ENCODE measurements at places on chromosomes 3 and 15.

DNA sequence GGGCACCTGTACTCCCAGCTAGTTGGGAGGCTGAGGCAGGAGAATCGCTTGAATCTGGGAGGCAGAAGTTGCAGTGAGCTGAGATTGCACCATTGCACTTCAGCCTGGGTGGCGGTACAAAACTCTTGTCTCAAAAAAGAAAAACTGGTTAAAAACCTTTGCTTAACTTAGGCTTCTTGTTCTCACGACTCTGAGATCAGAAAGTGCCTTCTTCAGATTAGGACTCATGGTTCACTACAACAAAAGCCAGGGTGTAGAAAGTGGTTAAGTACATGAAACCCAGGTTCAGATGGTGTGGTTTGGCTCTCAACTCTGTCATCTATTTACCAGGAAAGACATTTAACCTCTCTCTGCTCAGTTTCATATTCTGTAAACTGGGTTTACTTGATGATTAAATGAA lies 168.4 kb downstream of the TUSC7 start:
- no peak for DNase-seq

DNA sequence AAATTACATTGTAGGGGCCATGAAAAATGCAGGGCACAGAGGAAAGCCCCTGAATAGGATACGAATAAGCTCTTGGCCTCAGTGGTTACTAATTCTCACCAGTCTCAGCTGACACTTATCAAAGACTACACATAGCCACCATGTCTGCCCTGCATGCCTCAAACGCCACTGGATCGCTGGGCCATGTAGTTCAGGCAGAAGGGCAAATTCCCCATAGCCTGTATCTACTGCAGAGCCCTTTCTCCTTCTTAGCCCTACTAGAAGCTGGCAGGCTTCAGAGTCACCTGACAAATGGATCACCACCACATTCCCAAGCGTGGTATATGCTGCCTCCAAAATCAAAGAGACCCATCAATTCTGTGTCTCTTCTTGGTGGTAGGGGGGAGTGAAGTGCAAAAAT lies 177.4 kb downstream of the MINAR1 start:
- no peak for DNase-seq

GRCh38 chr3:170079536-170080165 lies 41.9 kb downstream of the GPR160 start:
- DNase-seq = no peak

GRCh38 chr3:196323691-196324090 lies 5.7 kb upstream of the DYNLT2B start:
- DNase-seq = peak; percentile 28

DNA sequence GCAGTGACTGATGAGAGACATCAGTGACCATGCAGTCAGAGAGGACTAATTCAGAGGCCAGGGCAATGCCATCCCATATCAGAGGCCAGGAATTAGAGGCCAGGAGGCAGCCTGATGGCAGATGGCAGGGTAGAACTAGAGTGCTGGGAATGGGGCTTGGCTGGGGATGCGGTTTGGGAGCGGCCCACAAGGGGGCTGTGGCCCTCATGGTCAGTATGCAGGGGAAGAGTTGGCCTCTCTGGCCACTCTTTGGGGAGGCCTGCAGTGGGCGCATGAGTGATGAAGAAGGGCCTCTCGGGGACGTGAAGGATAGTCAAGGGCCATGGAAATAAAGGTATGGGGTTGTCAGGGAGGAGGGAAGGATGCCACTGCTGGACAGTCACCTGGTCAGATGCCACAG lies 101.7 kb downstream of the EEFSEC start:
- no peak for DNase-seq

- DNase-seq = no peak
Observed at GRCh38 chr3:10116138-10116460, 624 bp downstream of the BRK1 start.

All from Jurkat, Clone E6-1 (cell line).